ENCODE measurements at places on chromosomes 6 and 20.

- peaks cover 6% of the 10 kb centered on the region for H3K4me1 ChIP-seq
- no peaks in the 10 kb centered on the region for H3K36me3 ChIP-seq
- no peak overlapping the region for H3K4me3 ChIP-seq
- no peaks in the 10 kb centered on the region for H3K27me3 ChIP-seq
Measured at GRCh38 chr6:2229742-2230141, 15.7 kb downstream of the GMDS start.

DNA sequence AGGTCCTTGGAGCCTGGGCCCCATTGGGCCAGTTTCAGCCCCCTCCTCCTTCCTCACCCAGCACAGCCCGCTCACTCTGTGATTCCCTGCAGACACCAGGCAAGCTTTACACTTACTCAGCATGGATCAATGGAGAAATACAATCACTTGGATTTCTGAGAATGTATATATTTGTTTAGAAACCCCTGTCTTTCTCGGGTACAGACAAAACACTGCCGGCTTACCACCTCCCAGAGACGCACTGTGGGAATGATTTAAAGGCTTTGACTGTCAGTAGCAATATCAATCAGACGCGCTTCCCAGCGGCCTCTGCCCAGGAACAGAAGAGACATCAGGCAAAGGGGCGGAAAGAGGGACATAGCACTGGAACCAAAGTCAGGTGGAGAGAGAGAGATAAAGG lies 186.5 kb downstream of the MAFB start:
- H3K27me3 ChIP-seq = peaks cover 3% of the 10 kb centered on the region
- H3K27ac ChIP-seq = no peak overlapping the region
- no peak overlapping the region for H3K4me3 ChIP-seq
- no peaks in the 10 kb centered on the region for H3K4me1 ChIP-seq
- ATAC-seq = no peak

DNA sequence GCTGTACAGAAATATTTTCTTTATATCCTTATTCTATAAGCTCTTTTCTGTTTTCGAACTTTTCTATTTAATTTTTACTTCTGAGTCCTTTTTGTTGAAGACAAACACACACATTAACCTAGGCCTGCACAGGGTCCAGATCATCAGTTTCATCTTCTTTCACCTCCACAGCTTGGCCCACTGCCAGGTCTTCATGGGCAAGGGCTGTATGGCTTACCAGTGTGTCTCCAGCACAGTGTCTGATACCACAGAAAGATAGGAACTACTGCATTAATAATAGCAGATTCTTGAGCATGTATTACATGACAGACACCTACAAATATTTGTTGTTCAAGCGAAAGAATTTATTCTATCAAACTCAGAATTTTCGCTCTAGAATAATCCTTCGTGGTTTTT lies 24.4 kb downstream of the QKI start:
- H3K27me3 ChIP-seq = no peaks in the 10 kb centered on the region
- H3K4me3 ChIP-seq = no peak overlapping the region
- H3K36me3 ChIP-seq = no peaks in the 10 kb centered on the region
- no peak overlapping the region for H3K27ac ChIP-seq
- ATAC-seq = no peak

GRCh38 chr6:139295901-139296300 lies 4.1 kb upstream of the TXLNB start:
- no peaks in the 10 kb centered on the region for H3K36me3 ChIP-seq
- H3K27ac ChIP-seq = peak overlapping the region; percentile 65
- no peak for ATAC-seq
- H3K4me1 ChIP-seq = peaks cover 35% of the 10 kb centered on the region
- no peak overlapping the region for H3K4me3 ChIP-seq
- H3K27me3 ChIP-seq = no peaks in the 10 kb centered on the region

DNA sequence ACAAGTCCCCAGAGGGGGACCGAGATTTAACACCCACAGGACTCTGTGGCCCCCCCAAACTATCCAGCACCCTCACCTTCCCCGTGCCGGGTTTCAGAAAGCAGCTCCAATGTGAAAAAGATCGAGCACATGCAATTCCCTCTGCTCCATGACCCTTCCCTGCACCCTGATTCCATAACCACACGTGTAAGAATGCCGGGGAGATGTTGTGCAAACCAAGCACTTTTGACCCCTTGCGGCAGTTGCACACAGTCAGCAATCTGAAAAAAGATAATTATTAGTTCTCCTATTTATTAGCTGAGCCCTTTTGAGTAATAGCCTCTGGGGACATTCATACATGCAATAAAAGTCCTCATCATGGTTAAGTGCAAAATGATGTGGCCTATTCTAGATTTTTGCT lies 13.0 kb downstream of the FOXQ1 start:
- no peak overlapping the region for H3K4me3 ChIP-seq
- no peak overlapping the region for H3K27ac ChIP-seq
- ATAC-seq = no peak
- H3K36me3 ChIP-seq = no peaks in the 10 kb centered on the region
- no peaks in the 10 kb centered on the region for H3K4me1 ChIP-seq

- H3K27me3 ChIP-seq = no peaks in the 10 kb centered on the region
- H3K36me3 ChIP-seq = peaks cover 19% of the 10 kb centered on the region
- no peak for ATAC-seq
- H3K27ac ChIP-seq = no peak overlapping the region
Measured at GRCh38 chr6:24689964-24690363, 23.1 kb downstream of the ACOT13 start.

GRCh38 chr6:22965889-22966288 lies 396.5 kb downstream of the HDGFL1 start:
- H3K4me3 ChIP-seq = no peak overlapping the region
- no peak overlapping the region for H3K27ac ChIP-seq
- H3K36me3 ChIP-seq = no peaks in the 10 kb centered on the region
- peaks cover 3% of the 10 kb centered on the region for H3K4me1 ChIP-seq

DNA sequence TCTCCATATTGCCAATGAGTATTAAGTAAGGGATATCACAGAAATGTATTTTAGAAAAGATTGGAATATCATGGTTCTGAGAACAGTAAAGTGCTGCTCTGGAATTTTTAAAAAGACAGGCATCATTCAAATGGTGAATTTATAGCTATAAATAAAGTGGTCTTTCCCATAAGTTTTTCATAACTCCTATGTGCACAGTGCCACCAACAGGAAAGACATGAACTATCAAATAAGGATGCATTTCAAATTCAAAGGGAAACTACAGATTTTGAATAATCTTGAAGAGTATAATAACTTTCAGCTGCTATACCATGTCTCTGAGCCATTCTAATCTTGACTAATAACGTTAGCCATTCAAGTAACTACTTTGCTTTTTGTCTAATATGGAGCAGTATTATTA lies 456.8 kb upstream of the GJE1 start:
- no peaks in the 10 kb centered on the region for H3K4me1 ChIP-seq
- H3K27me3 ChIP-seq = peaks cover 6% of the 10 kb centered on the region
- no peaks in the 10 kb centered on the region for H3K36me3 ChIP-seq
- ATAC-seq = no peak

DNA sequence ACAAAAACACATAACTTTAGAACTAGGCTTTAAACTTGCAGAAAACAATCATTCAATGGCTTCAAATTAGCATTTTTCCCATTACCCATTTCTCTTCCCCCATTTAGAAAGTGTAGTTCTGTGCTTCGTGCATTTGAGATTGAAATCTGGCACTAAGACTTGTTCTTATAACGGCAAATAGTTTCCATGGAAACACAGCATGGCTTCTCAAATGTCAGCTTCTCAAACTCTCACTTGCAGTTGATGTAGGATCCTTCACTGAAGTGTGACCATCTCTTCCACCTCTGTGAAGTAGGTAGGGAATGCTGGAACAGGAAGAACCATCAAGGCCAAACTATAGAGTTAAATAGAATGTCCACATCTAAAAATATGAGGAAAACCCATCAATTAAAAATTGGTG lies 52.2 kb downstream of the MANEA start:
- no peak overlapping the region for H3K4me3 ChIP-seq
- H3K27me3 ChIP-seq = peaks cover 5% of the 10 kb centered on the region
- no peaks in the 10 kb centered on the region for H3K36me3 ChIP-seq
- ATAC-seq = no peak
- H3K4me1 ChIP-seq = no peaks in the 10 kb centered on the region

DNA sequence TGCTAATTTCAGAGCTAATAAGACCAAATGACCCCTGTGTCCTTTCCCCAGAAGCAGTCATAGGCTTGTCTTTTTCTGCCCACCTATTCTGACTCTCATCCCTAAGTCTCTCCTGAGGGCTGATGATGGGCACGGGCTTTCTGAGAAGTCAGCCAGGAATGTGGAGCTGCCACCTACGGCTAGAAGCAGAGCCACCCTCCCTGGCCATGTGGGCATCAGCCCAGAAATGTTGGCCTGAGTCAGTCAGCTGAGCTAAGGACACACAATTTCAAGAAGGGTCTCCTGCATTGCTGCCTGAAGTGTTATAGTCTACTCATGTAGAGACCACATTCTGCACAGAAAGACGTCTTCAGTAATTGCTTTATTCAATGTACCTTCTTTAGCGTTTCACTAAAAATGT lies 17.1 kb downstream of the MYLIP start:
- no peaks in the 10 kb centered on the region for H3K27me3 ChIP-seq
- ATAC-seq = no peak
- no peak overlapping the region for H3K27ac ChIP-seq
- H3K4me3 ChIP-seq = no peak overlapping the region

All from activated T-helper 17 cell treated with anti-CD3 and anti-CD28 coated beads, Interleukin-2, amount 50 U/mL, for 72 hours (primary cell).